Activated CD8-positive, alpha-beta T cell treated with anti-CD3 and anti-CD28 coated beads for 36 hours (primary cell): ENCODE measurements at places on chromosomes 3 and 15. TPM values are rescaled to one million over a fixed set of nuclear protein-coding genes. Genes with fewer than 3 reads are reported as not detected.

DNA sequence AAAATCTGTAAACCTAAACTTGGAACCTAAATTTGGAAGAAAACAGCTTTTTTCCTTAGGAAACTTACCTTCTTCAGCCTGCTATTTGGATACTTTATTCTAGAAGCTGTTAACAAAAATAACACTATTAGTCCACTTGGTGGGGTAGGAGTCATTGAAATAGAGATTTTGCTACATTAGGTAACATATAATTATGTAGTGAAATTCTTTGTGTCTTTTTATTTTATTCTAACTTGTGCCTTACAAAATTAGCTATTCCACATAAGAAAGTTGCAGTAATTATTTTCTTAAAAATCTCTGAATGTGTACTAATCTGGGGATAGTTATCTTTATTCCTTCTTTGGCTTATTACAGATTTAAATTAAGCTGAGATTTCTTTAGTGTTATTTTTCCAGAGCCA lies 360.4 kb upstream of the ROBO2 start:
- H3K36me3 ChIP-seq: no peaks in the 10 kb centered on the region
- DNase-seq: no peak
- no peaks in the 10 kb centered on the region for H3K27me3 ChIP-seq
- H3K27ac ChIP-seq: no peak overlapping the region

DNA sequence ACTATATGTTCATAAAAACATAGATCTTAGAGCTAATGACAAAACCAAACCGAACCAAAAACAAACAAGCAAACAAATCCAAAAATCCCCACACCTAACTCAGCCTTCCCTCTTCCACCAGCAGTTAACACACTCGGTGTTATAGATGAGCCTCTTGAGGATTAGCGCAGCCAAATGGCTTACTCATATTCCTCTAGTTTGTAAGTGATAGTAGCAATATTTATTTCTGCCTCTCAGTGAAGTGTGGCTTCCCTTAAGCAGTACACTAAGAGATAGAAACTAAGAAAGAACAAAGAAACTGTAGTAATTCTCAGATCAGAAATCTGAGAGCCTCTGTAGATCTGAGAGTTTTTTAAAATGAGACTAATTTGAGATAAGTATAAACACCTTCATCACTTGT lies 2.4 kb upstream of the NCEH1 start:
- no peak overlapping the region for H3K4me3 ChIP-seq
- H3K27ac ChIP-seq: no peak overlapping the region
- H3K4me1 ChIP-seq: peaks cover 19% of the 10 kb centered on the region
- no peaks in the 10 kb centered on the region for H3K27me3 ChIP-seq
- no peak for DNase-seq

Gene TRAT1
- 13.8 TPM for total RNA-seq

GRCh38 chr3:52845691-52846431 lies 11.0 kb upstream of the MUSTN1 start:
- no peak overlapping the region for H3K27ac ChIP-seq
- H3K36me3 ChIP-seq: peaks cover 4% of the 10 kb centered on the region
- no peak overlapping the region for H3K4me3 ChIP-seq
- peak; percentile 39 for DNase-seq
- H3K27me3 ChIP-seq: no peaks in the 10 kb centered on the region

DNA sequence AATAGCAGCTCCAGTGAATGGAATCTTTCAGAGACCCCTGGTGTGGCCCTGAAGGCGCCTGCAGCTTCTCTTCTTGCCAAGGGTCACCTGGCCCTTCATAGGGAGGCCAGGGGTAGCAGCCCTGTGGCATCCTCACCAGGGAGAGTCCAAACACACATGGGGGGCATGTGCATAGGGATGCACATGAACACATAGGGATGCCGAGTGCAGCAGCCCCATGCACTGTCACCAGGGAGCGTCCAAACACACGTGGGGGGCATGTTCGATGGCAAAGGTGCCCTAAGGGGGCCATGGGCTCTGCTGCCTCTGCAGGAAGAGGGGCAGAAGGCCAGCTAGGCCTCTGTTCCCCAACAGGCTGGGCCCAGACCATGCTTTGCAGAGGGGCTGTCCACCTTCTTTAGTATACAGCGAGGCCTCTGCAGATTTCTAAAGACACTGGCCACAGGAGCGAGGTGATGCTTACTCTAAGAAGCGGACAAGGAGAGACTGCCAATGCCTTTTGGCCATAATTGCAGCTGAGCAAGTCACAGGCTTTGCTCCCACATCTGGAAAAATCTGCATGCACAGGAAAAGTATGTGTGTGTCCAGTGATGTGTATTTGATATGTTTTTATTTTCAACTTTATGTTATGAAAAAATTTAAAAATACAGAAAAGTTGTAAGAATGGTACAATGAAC lies 21.0 kb downstream of the ANAPC13 start:
- no peak for DNase-seq
- H3K27ac ChIP-seq: no peak overlapping the region
- H3K27me3 ChIP-seq: peaks cover 6% of the 10 kb centered on the region

Gene FOXB1
- total RNA-seq: 0.36 TPM

GRCh38 chr3:37463163-37463562 lies 288.8 kb upstream of the LRRFIP2 start:
- no peak for DNase-seq
- no peaks in the 10 kb centered on the region for H3K4me1 ChIP-seq
- H3K4me3 ChIP-seq: no peak overlapping the region

Gene HRG
- total RNA-seq: not detected

Gene P2RY1
- 1.8 TPM for total RNA-seq

GRCh38 chr3:171189394-171190080 lies 163.0 kb upstream of the SLC2A2 start:
- peaks cover 19% of the 10 kb centered on the region for H3K36me3 ChIP-seq
- peaks cover 49% of the 10 kb centered on the region for H3K4me1 ChIP-seq
- peak overlapping the region; percentile 62 for H3K27ac ChIP-seq
- no peak for DNase-seq

DNA sequence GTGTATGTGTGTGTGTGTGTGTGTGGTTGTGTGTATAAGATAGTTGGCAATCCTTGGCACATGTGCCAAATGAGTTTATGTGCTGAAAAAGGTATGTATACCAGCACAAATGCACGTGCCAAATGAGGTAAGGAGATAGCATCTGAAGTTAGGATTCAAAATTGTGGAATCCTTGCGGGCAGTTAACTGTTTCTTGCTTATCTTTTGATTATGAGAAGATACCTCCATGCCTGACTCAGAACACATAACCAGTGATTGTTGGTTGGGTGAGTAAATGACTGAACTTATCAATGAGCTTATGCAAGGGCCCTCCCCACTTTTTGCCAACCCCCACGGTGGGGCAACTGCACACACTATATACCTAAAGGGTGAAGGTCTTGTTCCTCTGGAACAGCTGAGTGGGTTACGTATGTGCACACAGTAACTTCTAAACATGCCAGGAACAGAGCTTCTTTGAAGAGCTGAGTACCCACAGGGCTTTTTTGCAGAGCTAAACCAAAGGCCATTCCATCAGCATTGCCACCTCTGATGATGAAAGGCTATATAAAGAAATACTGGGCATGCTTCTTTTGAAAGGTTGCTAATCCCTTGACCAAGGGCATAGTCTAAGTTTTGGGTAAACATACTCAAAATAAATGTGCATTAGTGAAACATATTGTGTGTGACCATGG lies 60.1 kb downstream of the MEIS2 start:
- no peak overlapping the region for H3K4me3 ChIP-seq
- no peaks in the 10 kb centered on the region for H3K4me1 ChIP-seq
- DNase-seq: no peak
- no peak overlapping the region for H3K27ac ChIP-seq
- no peaks in the 10 kb centered on the region for H3K36me3 ChIP-seq

Gene TM6SF1
- 5.6 TPM for total RNA-seq

DNA sequence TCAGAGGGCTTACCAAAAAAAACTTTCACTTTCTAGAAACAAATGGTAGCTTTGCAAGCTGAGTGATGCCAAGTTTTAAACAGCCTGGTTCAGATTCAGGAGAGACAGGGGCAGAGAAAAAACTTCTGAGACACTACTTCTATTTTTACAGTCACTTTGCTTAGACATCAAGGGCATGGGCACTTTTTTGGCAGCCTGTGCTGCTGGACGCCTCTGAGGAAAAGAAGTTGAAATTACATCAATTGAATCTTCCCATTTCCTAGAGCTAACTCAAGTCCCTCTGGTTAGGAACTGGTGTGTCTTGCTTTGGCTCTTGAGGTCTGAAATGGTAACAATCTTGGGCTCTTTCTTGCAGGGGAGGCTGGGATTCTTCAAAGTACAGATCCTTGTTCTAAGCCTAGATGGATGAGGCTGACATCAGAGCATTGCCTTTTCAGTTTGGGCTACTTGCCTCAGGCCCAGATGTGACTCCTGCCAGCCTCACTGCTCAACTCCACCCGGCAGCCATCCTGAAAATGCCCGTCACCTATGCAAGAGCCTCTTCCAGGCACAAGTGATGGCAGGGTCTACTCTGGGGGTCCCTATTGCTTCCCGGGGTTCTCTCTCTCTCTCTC lies 357.5 kb downstream of the FOXP1 start:
- H3K4me1 ChIP-seq: peaks cover 83% of the 10 kb centered on the region
- H3K27me3 ChIP-seq: no peaks in the 10 kb centered on the region
- peaks cover 24% of the 10 kb centered on the region for H3K36me3 ChIP-seq
- H3K27ac ChIP-seq: peak overlapping the region; percentile 96

DNA sequence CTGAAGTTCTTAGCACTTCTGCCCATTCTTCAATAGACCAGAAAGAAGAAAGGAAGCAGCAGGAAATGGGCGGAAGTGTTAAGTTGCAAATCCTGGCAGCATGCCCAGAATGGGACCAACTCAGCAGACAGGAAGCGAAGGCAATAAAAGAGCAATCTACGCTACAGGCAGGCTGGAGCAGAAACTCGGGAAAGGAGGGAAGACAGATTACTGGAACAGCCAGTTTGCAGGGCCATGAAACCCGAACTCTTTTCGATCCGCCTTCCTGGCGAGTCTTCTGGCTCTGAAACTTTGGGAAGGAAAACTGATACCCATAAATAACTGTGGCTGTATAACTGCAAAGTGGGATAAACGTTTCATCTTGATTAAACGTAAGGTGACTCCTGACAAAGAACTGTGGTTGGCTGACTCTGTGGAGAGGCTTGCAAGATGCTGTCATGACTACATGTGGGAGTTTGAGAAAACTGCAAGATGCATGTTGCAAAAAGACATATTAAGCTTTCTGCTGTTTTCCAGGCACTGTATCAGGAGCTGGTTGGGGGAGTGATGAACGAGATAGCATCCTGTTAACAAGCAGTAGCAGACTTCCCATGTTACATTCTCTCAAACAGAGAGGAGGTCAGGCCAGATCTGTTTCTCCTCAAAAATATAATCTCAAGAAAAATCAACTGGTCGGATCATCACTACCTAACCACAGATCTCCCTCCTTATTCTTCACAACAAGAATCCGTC lies 67.8 kb downstream of the FMN1 start:
- H3K27me3 ChIP-seq: no peaks in the 10 kb centered on the region
- H3K36me3 ChIP-seq: no peaks in the 10 kb centered on the region
- peak; percentile 64 for DNase-seq

GRCh38 chr15:67880651-67881182 lies 40.9 kb upstream of the RNU6-1 start:
- H3K27ac ChIP-seq: no peak overlapping the region
- H3K27me3 ChIP-seq: peaks cover 10% of the 10 kb centered on the region
- DNase-seq: no peak

Gene LEKR1
- 0.40 TPM for total RNA-seq

GRCh38 chr3:23430781-23431398 lies 227.8 kb downstream of the UBE2E2 start:
- H3K4me3 ChIP-seq: no peak overlapping the region
- H3K36me3 ChIP-seq: no peaks in the 10 kb centered on the region
- no peak for DNase-seq
- H3K27ac ChIP-seq: no peak overlapping the region

Gene MEIS2
- 0.14 TPM for total RNA-seq

- H3K27me3 ChIP-seq: no peaks in the 10 kb centered on the region
- peaks cover 44% of the 10 kb centered on the region for H3K4me1 ChIP-seq
- peak within 1 kb of the TSS; percentile 87 for H3K27ac ChIP-seq
- DNase-seq: peak; percentile 73
Observed at GRCh38 chr3:32951410-32951811, at the start of gene CCR4. Gene CCR4 (plus strand): TSS chr3:32951644. CDS start chr3:32953423, 1,779 bp downstream.
